Activated CD4-positive, alpha-beta memory T cell treated with anti-CD3 and anti-CD28 coated beads, Interleukin-2, amount 10 ng/mL, durations not matched to agents 7 days and 5 days (primary cell): ENCODE measurements at places on chromosomes 7 and 10.

- no peaks in the 10 kb centered on the region for H3K27me3 ChIP-seq
- no peaks in the 10 kb centered on the region for H3K4me1 ChIP-seq
- H3K4me3 ChIP-seq, result no peak overlapping the region
- DNase-seq, result no peak
- H3K36me3 ChIP-seq, result no peaks in the 10 kb centered on the region
Measured at GRCh38 chr10:85319826-85320225, 991.4 kb downstream of the CCSER2 start.

DNA sequence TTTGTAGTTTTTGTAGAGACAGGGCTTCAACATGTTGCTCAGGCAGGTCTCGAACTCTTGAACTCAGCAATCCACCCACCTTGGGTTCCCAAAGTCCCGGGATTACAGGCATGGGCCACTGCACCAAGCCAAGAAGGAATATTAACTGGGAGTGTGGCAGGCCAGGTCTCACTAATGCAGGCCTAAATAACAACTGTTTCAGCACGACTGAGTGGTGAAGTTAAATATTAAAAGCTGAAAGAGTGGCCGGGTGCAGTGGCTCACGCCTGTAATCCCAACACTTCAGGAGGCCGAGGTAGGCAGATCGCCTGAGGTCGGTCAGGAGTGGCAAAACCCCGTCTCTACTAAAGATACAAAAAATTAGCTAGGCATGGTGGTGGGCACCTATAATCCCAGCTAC is 21.1 kb downstream of the CHUK start:
- H3K36me3 ChIP-seq, result peaks cover 42% of the 10 kb centered on the region
- H3K4me1 ChIP-seq, result peaks cover 12% of the 10 kb centered on the region
- H3K27ac ChIP-seq, result no peak overlapping the region
- DNase-seq, result no peak
- H3K4me3 ChIP-seq, result no peak overlapping the region
- H3K27me3 ChIP-seq, result no peaks in the 10 kb centered on the region

DNA sequence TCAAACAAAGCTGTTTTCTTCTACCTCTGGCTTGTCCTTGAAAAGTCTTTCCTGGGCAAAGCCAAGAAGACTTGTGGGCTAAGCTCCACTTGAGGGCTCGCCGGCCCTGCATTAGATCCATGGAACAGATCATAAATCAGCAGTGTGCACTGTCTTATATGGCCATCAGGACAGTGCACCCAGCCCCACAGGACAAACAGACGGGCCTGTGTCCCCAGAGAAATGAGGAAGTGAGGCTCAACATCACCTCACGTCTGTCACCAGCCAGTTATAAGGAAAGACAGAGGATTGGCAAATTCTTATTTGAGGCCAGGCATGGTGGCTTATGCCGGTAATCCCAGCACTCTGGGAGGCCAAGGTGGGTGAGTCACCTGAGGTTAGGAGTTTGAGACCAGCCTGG is 12.3 kb upstream of the IFT22 start:
- peaks cover 3% of the 10 kb centered on the region for H3K27me3 ChIP-seq
- no peak for DNase-seq
- no peak overlapping the region for H3K4me3 ChIP-seq
- no peaks in the 10 kb centered on the region for H3K36me3 ChIP-seq
- no peak overlapping the region for H3K27ac ChIP-seq
- no peaks in the 10 kb centered on the region for H3K4me1 ChIP-seq

DNA sequence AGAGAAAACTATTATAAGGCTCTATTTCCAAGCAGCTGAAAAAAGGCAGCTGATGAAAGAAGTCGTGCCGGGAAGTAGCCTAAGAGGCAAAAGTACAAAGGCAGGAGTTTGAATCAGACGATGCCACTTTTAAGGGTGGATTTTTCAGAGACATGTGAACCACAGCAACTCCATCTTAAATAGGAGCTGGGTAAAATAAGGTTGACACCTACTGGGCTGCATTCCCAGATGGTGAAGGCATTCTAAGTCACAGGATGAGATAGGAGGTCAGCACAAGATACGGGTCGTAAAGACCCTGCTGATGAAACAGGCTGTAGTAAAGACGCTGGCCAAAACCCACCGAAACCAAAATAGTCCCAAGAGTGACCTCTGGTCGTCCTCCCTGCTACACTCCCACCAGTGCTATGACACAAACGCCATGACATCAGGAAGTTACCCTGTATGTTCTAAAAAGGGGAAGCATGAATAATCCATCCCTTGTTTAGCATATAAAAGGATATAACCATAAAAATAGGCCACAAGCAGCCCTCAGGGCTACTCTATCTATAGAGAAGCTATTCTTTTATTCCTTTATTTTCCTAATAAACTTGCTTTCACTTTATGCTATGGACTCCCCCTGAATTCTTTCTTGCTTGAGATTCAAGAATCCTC is 45.5 kb upstream of the PRSS1 start:
- H3K4me1 ChIP-seq, result peaks cover 23% of the 10 kb centered on the region
- DNase-seq, result no peak
- no peak overlapping the region for H3K4me3 ChIP-seq
- H3K36me3 ChIP-seq, result peaks cover 3% of the 10 kb centered on the region
- no peak overlapping the region for H3K27ac ChIP-seq
- no peaks in the 10 kb centered on the region for H3K27me3 ChIP-seq
